ENCODE measurements at places on chromosomes 5 and 9. TPM values are rescaled to one million over a fixed set of nuclear protein-coding genes. Genes with fewer than 3 reads are reported as not detected.
A peak's percentile ranks its signal among the peaks of the same experiment; 100 is the strongest.

Gene NMUR2
- not detected for total RNA-seq

Gene CDH18
- total RNA-seq: not detected

GRCh38 chr5:14182761-14183160, 39.6 kb downstream of the TRIO start:
- DNase-seq: no peak
- no peaks in the 10 kb centered on the region for H3K27me3 ChIP-seq
- H3K4me1 ChIP-seq: peaks cover 58% of the 10 kb centered on the region

GRCh38 chr5:97476852-97477534, 293.9 kb upstream of the RIOK2 start:
- DNase-seq: no peak
- H3K27me3 ChIP-seq: no peaks in the 10 kb centered on the region

- no peak for DNase-seq
- H3K4me3 ChIP-seq: no peak overlapping the region
- H3K4me1 ChIP-seq: peaks cover 10% of the 10 kb centered on the region
- H3K27me3 ChIP-seq: no peaks in the 10 kb centered on the region
Observed at GRCh38 chr9:81387360-81388106, 301.8 kb downstream of the TLE1 start.

DNA sequence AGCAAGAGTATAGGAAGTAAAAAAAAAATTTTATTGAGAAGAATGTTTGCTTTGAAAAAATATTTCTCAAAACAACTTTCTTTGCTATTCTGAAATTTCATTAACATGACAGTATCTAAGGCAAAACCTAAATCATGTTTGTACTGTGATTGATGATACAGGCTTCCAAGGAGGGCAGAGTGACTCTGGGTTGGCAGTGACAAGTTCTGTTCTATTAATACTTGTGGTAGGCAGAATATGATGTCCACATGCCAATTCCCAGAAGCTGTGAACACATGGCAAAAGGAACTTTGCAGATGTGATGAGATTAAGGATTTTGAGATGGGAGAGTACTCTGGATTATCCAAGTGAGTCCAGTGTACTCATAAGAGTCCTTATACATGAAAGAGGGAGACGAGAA, 16.6 kb downstream of the CCDC125 start:
- no peaks in the 10 kb centered on the region for H3K4me1 ChIP-seq
- H3K36me3 ChIP-seq: no peaks in the 10 kb centered on the region
- no peak overlapping the region for H3K4me3 ChIP-seq
- no peak for DNase-seq
- no peak overlapping the region for H3K27ac ChIP-seq

Gene GFRA3
- total RNA-seq: not detected

GRCh38 chr9:101650142-101650541, 55.4 kb upstream of the PPP3R2 start:
- no peak for DNase-seq
- H3K36me3 ChIP-seq: no peaks in the 10 kb centered on the region
- no peak overlapping the region for H3K27ac ChIP-seq
- no peaks in the 10 kb centered on the region for H3K4me1 ChIP-seq
- no peaks in the 10 kb centered on the region for H3K27me3 ChIP-seq
- no peak overlapping the region for H3K4me3 ChIP-seq

DNA sequence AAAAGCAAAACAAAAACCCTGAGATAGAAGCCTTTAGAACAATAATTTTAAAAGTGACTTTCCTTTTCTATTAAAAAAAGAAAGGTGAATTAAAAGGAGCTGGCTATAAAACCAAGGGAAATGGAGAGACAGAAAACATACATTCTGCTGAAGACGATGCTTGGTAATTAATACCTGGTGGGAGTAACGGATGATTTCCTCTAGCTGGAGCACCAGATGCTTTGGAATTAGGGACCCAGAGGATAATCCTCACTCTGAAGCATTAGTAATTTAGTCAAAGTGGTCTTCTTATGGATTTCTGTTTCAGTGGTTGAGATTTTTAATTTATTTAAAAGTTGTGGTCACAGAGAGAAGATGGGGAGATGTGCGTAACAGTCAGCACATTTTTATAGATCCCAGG, 982.5 kb downstream of the TLE4 start:
- no peak overlapping the region for H3K27ac ChIP-seq
- no peaks in the 10 kb centered on the region for H3K27me3 ChIP-seq
- H3K4me1 ChIP-seq: no peaks in the 10 kb centered on the region
- DNase-seq: no peak
- H3K4me3 ChIP-seq: no peak overlapping the region

GRCh38 chr5:178223196-178223773, 9.3 kb downstream of the PHYKPL start:
- H3K36me3 ChIP-seq: peaks cover 10% of the 10 kb centered on the region
- no peak overlapping the region for H3K4me3 ChIP-seq

GRCh38 chr9:102507044-102507687, 488.0 kb upstream of the CYLC2 start:
- H3K27me3 ChIP-seq: no peaks in the 10 kb centered on the region
- H3K4me3 ChIP-seq: no peak overlapping the region
- H3K4me1 ChIP-seq: no peaks in the 10 kb centered on the region
- no peaks in the 10 kb centered on the region for H3K36me3 ChIP-seq
- no peak overlapping the region for H3K27ac ChIP-seq
- DNase-seq: no peak

- DNase-seq: peak; percentile 15
- H3K27ac ChIP-seq: no peak overlapping the region
- no peaks in the 10 kb centered on the region for H3K36me3 ChIP-seq
- H3K27me3 ChIP-seq: no peaks in the 10 kb centered on the region
- H3K4me3 ChIP-seq: no peak overlapping the region
- no peaks in the 10 kb centered on the region for H3K4me1 ChIP-seq
Observed at GRCh38 chr9:98951967-98952366, 8.3 kb downstream of the COL15A1 start.

- DNase-seq: no peak
- peaks cover 3% of the 10 kb centered on the region for H3K4me1 ChIP-seq
- peak overlapping the region; percentile 32 for H3K4me3 ChIP-seq
- H3K36me3 ChIP-seq: no peaks in the 10 kb centered on the region
Observed at GRCh38 chr9:130681769-130682420, 11.7 kb upstream of the EXOSC2 start.

DNA sequence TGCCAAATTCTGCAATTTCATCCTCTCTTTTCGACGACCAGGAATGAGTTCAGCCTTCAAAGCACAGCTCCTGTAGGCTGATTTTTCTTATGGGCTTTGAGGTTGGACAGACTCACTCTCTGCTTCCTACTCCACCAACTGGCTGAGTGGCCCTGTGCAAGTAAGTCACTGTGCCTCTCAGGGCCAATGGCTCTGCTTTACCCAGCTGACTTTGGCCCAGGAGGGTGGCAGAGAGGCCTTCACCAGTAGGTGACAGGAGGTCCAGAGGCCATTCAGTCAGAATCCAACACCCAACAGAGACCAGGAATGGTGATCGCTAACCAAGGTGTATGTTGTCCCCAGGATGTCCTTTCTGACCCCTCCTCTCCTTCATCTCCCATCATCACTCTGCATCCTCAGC, 49.5 kb upstream of the ALDH1B1 start:
- peaks cover 7% of the 10 kb centered on the region for H3K4me1 ChIP-seq
- H3K4me3 ChIP-seq: no peak overlapping the region
- no peak overlapping the region for H3K27ac ChIP-seq
- no peak for DNase-seq
- no peaks in the 10 kb centered on the region for H3K36me3 ChIP-seq

DNA sequence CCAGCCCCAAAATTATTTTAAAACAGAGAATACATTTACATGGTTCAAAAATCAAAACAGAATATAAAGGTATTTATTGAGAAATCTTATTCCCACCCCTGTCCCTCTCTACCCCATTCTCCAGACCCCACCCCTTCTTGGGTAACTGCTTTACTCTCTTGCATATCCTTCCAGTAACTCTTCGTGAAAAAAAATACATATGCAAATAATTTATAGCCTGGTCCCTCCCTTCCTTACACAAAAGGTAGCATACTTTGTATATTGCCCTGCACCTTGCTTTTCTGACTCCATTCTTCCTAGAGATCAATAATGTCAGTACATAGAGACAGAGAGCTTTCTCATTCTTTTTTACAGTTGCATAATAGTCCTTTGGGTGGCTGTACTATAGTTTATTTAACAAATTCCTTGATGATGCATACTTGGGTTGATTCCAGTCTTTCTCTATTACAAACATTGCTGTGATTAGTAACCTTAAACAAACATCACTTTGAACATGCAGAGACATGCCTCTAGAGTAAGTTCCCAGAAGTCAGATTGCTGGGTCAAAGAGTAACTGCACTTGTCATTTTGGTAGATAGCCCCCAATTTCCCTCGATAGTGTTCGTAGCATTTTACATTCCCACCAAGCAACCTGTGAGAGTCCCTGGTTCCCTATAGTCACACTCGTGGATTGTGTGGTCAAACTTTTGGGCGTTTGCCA, 47.9 kb downstream of the STOM start:
- peaks cover 32% of the 10 kb centered on the region for H3K36me3 ChIP-seq
- no peak overlapping the region for H3K4me3 ChIP-seq
- H3K27ac ChIP-seq: peak overlapping the region; percentile 96

DNA sequence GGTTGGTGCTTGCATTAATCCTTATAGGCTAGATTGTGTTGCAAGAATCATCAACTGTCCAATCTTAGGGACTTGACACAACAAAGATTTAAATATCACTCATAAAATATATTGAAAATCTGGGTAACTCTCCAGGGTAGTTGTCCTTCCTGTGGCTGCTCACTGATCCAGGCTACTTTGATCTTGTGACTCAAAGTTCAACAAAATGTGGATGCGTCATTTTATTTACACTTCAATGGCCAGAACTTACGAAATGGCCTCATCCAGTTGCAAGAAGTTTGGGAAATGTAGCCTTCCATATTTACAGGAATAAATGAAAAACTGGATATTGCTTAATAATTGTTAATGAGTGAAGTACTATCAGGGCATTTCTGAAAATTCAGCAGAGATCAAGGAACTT, 235.5 kb upstream of the ACTBL2 start:
- no peaks in the 10 kb centered on the region for H3K36me3 ChIP-seq
- no peak overlapping the region for H3K4me3 ChIP-seq
- no peak overlapping the region for H3K27ac ChIP-seq
- DNase-seq: peak; percentile 89

Gene SHISAL2B
- total RNA-seq: not detected

- no peak for DNase-seq
- no peaks in the 10 kb centered on the region for H3K36me3 ChIP-seq
- H3K27me3 ChIP-seq: no peaks in the 10 kb centered on the region
- H3K27ac ChIP-seq: no peak overlapping the region
Observed at GRCh38 chr9:104177003-104177611, 83.0 kb downstream of the SMC2 start.

DNA sequence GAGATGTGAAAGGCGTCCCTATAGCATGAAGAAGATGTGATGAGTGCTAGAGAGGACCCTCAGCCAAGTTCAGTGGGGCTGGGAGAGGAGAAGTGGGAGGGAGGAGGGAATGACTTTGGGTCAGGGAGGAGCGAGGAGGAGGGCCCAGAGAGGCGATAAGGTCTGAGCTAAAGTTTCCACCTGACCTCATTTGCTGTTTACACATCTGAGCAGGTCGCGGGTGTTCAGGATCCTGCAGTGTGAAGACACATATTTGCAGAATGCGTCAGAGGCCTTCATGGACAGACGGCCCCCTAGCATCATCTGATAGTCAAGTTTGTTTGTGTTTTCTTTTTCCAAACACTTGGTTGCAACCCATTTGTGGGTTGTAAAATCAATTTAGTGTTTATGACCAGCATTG, 18.9 kb upstream of the IGFBPL1 start:
- H3K4me3 ChIP-seq: no peak overlapping the region
- H3K27ac ChIP-seq: no peak overlapping the region
- no peak for DNase-seq
- no peaks in the 10 kb centered on the region for H3K4me1 ChIP-seq
- H3K36me3 ChIP-seq: no peaks in the 10 kb centered on the region

DNA sequence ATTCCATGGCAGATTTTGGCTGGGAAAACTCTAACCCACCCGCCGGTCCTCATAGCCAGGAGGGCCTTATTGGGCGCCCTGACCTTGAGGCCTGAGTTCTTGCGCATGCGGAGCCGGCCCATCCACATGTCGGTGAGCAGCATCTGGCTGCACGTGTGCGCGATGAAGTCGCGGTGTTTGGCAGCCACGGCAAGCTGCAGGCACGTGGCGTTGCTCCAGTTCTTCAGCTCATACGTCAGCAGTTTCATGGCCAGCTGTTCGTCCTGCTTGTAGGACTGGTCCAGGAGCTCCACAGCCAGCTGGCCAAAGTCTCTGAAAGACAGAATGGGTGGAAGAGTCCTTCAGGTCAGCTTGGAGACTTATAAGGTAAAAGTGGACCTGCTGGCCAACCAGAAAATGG, 204.3 kb upstream of the KLF9 start:
- no peaks in the 10 kb centered on the region for H3K36me3 ChIP-seq
- no peaks in the 10 kb centered on the region for H3K27me3 ChIP-seq
- no peak overlapping the region for H3K27ac ChIP-seq
- H3K4me1 ChIP-seq: no peaks in the 10 kb centered on the region
- DNase-seq: peak; percentile 62

DNA sequence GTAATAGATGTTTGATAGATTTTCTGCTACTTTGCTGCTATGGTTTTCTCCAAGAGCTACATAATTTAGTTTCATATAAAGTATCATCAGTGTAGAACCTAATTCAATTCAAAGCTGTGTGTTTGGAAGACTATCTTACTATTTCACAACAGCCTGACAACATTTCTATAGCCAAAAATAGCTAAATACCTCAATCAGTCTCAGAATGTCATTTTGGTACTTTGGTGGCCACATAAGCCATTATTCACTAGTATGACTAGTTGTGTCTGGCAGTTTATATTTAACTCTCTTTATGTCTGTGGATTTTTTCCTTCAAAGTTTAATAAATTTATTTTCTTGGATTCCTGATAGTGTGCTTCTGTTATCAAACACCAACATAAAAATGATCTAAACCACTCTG, 35.1 kb upstream of the CCDC152 start:
- no peaks in the 10 kb centered on the region for H3K4me1 ChIP-seq
- no peaks in the 10 kb centered on the region for H3K36me3 ChIP-seq

DNA sequence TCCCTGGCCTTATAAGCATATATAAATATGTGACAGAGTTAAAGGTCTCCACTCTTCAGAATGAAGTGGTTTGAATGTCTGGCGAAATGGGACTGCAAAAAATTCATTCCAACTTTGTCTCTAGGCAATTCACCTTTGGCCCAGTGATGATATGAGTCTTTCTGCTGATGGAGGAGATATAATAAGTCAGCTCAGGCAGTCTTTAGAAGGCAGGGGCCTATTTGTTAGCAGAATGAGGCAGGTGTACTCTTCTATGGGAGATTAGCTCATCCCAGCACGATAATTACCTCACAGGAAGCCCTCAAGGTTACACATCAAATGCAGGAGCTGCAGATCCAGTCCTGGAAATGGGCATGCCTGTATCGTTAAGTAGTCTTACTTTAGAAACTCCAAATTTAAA, 300.5 kb downstream of the NR2F1-AS1 start:
- no peaks in the 10 kb centered on the region for H3K27me3 ChIP-seq
- no peak overlapping the region for H3K27ac ChIP-seq
- DNase-seq: no peak
- no peaks in the 10 kb centered on the region for H3K4me1 ChIP-seq
- no peak overlapping the region for H3K4me3 ChIP-seq
- H3K36me3 ChIP-seq: no peaks in the 10 kb centered on the region

- no peaks in the 10 kb centered on the region for H3K36me3 ChIP-seq
- H3K4me3 ChIP-seq: no peak overlapping the region
- H3K27me3 ChIP-seq: no peaks in the 10 kb centered on the region
- peaks cover 7% of the 10 kb centered on the region for H3K4me1 ChIP-seq
- H3K27ac ChIP-seq: no peak overlapping the region
- no peak for DNase-seq
Observed at GRCh38 chr9:92770360-92770995, 5.8 kb upstream of the BICD2 start.

GRCh38 chr5:121746763-121747162, 104.9 kb upstream of the FTMT start:
- H3K4me3 ChIP-seq: no peak overlapping the region
- no peak for DNase-seq
- no peak overlapping the region for H3K27ac ChIP-seq
- H3K36me3 ChIP-seq: no peaks in the 10 kb centered on the region
- H3K27me3 ChIP-seq: no peaks in the 10 kb centered on the region

Data from fibroblast of lung (primary cell).